Suppressor macrophage treated with lipopolysaccharide for 1 hour (primary cell): ENCODE measurements at places on chromosomes 11 and 22.
A peak's percentile ranks its signal among the peaks of the same experiment; 100 is the strongest.

DNA sequence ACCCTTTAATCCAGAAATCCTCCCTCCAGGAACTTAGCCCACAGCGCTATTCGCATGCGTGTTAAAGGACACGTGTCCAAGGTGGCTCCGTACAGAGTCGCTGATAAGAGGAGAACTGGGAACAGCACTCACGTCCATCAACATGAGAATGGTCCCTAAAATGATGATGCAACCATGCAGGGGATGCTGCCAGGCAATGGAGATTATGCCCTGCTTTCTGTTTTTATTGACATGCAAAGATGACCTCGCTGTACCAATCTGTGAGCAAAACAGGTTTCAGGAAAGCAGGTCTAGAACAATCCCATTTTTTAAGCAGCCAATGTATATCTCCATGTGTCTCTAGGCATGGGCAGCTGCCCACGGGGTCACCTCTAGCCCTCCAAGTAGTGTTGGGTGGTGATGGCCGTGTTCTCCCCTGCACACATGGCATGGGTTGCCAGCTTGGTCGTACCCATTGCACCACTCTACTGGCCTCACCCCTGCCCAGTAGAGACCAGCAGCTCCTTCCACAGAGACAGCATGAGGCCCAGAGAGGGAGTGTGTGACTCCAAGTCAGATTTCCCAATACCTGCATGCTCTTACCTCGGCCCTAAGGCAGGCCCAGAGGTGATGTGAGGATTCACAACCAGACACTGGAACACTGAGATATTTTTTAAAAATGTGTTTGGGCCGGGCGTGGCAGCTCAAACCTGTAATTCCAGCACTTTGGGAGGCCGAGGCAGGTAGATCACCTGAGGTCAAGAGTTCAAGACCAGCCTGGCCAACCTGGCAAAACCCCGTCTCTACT lies 68.3 kb upstream of the LINC01488 start:
- DNase-seq = no peak

GRCh38 chr11:46307369-46307768 lies 29.9 kb downstream of the CREB3L1 start:
- no peak for DNase-seq

GRCh38 chr11:58513747-58514367 lies 6.0 kb upstream of the OR5B21 start:
- DNase-seq = peak; percentile 35

GRCh38 chr11:64003807-64004589 lies 17.8 kb downstream of the OTUB1 start:
- no peak for DNase-seq

GRCh38 chr22:45059296-45059695 lies 49.5 kb upstream of the PHF21B start:
- no peak for DNase-seq

GRCh38 chr11:45113807-45114206 lies 32.6 kb upstream of the PRDM11 start:
- peak; percentile 28 for DNase-seq

GRCh38 chr22:46846832-46847355 lies 84.4 kb downstream of the TBC1D22A start:
- no peak for DNase-seq

DNA sequence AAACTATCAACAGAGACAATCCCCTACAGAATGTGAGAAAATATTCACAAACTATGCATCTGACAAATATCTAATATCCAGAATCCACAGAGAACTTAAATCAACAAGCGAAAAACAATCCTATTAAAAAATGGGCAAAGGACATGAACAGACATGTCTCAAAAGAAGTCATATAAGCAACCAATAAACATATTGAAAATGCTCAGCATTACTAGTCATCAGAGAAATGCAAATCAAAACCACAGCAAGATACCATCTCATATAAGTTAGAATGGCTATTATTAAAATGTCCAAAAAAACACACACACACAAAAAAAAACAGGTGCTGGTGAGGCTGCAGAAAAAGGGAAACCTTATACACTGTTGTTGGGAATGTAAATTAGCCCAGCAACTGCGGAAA lies 8.3 kb upstream of the OR52E8 start:
- DNase-seq = no peak

DNA sequence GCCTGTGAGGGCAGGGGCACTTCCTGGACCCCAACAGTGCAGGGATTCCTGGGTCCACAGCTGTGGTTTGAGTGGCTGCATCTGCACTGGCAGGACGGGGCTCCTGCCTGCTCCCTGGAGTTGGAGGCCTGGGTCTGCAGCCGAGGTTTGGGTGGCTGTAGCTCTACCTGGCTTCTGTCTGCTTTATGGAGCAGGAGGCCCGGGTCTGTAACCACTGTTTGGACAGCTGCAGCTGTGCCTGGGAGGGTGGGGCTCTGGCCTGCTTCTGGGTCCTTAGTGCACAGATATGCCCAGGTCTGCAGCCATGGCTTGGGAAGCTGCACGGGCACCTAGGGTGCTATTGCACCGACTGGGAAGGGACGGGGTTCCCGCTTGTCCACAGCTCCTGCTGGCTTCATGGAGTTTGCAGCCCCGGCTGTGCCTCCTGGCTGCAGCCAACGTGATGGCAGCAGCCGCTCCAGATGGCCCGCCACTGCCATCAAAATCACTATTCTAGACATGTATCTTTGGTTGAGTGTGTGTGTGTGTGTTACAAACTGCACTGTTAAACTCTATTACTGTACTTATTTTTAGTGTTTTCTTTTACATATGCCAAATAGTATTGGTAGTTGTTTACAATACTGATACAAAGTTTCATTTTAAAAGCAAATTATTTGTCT lies 412.3 kb upstream of the KIRREL3 start:
- DNase-seq = no peak

DNA sequence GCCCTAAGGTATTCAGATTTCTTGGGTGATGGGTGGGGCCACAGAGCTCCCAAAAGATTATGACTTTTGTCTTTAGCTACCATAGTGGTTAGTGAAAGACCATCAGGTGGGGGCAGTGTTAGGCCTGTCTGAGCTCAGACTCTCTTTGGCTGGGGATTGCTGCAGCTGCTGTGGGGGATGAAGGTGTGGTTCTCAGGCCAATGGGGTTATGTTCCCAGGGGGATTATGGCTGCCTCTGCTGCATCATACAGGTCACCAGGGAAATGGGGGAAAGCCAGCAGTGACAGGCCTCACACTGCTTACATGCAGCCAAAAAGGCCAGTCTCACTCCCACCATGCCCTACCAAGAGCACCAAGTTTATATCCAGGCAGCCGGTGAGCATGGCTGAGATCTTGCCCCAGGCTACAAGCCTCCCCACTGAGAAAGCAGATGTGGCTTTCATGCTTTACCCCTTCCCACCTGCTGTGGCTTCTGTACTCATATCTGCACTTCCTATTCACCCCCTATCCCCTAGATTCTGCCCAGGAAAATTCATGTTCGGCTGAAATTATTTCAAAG lies 24.8 kb downstream of the CNTF start:
- DNase-seq = no peak

GRCh38 chr11:17186932-17187692 lies 20.7 kb downstream of the PIK3C2A start:
- no peak for DNase-seq

GRCh38 chr11:27487706-27488105 lies 15.1 kb upstream of the LGR4 start:
- DNase-seq = no peak

DNA sequence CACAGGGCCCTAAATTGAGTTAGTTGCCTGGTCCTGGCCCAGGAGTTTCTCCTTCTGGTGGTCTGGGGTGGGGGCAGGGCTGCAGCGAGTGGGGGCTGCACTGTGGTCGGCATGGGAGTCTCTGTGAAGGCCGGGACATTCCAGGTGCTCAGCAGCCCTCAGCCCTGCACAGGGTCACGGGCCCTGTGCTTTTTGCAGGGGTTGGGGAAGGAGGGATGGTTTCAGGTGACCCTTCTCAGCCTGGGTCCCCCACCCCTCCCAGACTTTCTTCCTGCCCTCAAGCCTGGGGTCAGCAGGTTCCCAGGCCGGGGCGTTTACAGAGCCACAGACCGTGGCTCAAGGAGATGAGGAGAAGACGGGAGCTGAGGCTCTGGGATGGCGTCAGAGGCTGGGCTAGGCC lies 7.8 kb downstream of the EMID1 start:
- DNase-seq = no peak

DNA sequence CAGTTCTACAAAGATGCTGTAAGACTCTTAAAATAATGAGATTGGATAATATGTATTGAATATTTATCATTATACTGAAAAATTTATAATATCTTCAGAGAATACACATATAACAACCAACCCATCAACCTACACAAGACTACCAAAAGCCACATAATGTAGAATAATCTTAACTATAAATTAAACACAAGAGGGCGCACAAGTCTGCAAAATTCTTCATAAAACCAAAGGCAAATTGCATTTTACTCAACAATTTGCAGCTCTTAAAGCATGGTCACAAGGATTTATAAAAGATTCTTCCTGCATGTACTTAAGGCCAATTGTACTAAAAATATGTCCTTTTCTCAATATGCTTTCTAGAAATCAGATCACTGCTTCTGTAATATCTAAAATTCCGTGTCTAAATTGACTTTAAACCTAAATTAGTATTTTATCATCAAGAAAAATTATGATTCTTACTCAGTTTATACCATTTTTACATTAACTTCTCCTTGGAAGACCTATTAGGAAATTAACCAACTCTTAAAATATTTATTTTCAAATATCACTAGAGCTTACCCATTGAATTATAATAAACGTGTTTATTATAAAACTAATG lies 79.0 kb downstream of the TTC28 start:
- peak; percentile 76 for DNase-seq

- DNase-seq = peak; percentile 20
Observed at GRCh38 chr11:8090756-8091155, 9.7 kb downstream of the TUB start.

DNA sequence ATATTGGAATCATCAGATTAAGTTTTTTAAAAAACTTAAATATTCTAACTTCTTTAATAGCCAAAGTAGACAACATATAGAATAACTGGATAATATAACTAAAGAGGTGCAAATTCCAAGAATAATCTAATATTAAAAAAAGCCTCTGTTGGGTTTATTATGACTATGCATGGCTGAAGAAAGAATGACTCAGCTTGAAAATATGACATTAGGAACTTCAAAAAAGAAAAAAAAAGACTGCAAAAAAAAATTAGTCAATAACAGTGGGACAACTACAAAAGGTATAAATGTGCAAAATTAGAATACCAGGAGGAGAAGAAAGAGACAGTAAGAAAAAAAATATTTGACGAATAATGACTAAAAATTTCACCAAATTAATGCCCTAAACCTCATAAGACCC lies 1178.0 kb downstream of the JRKL start:
- DNase-seq = no peak

- DNase-seq = no peak
Observed at GRCh38 chr22:42901790-42902508, 44.9 kb upstream of the ARFGAP3 start.

- DNase-seq = peak; percentile 41
Observed at GRCh38 chr11:121435551-121436511, 16.3 kb upstream of the SORL1 start.

- DNase-seq = peak; percentile 91
Observed at GRCh38 chr22:46604306-46604690, 15.9 kb upstream of the GRAMD4 start.

- DNase-seq = peak; percentile 93
Observed at GRCh38 chr11:115504276-115505158, at the start of gene CADM1. CADM1 (minus strand) TSS chr11:115504415.

- peak; percentile 96 for DNase-seq
Observed at GRCh38 chr11:57792060-57792541, 30.5 kb downstream of the CTNND1 start.

DNA sequence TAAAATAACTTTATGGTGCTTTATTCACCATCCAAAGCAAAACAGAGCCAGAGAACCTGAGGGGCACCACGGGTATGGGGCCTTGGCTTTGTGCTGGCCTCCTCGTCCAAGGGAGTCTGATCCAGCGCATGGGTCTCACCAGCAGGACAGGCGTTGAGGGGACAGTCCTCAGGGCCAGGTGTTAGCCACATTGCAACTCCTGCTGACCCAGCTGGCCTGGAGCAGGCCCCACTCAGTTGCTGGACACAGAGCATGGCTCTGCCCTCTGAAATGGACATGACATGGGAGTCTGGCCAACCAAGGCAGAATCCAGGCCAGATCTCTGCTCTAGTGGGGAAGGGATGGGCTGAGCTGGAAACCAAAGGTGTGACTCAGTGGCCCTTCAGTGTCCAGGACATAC lies 116.2 kb downstream of the RRAS2 start:
- DNase-seq = no peak

GRCh38 chr11:78731027-78731426 lies 156.4 kb upstream of the NARS2 start:
- no peak for DNase-seq

GRCh38 chr11:103109818-103110388 lies 677 bp downstream of the DYNC2H1 start:
- no peak for DNase-seq

DNA sequence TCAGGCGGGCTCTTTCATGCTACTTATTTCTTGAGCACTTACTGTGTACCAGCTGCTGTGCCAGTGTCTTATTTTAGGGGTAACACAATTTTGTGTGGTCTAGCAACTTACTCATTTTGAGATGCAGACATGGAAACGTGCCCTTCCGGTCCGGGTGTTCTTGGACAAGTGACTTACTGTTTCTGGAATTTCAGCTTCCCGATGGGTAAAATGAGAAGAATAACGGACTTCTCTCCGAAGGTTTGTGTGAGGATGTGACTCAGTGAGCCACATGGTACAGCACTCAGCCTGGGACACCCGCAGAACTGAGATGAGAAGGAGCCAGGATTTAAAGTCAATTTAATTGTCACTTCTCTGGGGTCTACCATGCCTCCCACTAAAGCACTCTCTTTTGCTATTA lies 114.5 kb upstream of the SYT13 start:
- DNase-seq = no peak

- no peak for DNase-seq
Observed at GRCh38 chr11:39192671-39193070, 2266.8 kb downstream of the LRRC4C start.

- DNase-seq = no peak
Observed at GRCh38 chr22:28884747-28885350, 1.5 kb downstream of the ZNRF3 start.

DNA sequence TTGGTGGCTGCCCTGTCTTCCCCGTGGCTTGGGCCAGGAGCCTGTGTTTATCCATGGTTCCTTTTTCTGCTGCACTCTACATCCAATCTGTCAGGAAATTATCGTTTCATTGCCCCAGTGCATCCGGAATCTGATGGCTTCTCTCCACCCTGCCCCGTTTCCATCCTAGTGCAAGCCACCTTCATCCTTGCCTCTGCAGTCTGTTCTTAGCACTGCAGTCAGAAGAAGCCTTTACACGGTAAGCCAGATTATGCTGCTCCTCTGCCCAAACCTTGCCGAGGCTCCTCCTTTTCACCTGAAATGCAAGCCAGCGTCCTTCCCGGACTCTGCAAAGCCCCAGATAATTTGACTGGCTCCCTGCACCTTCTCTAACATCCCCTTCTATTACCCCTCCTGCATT lies 45.1 kb downstream of the PARVG start:
- no peak for DNase-seq

DNA sequence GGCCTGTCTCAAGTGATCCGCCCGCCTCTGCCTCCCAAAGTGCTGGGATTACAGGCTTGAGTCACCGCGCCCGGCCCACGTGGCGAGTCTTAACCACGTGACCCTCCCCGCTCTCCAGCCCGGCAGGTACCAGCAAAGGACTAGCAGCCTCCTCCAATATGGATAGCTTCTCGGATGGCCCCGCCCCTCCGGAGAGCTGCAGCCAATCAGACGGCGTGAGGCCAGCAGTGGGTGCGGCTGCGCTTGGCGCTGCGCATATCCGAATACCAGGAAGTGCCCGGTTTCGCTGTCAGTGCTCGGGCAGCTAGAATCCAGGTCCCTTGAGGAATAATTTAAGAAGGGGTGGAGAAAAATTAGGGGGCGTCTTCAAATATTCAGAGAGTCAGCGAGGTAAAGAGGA lies 14.7 kb upstream of the PISD start:
- peak; percentile 96 for DNase-seq

- DNase-seq = no peak
Observed at GRCh38 chr11:91846649-91847048, 378.0 kb upstream of the FAT3 start.
